ENCODE measurements at places on chromosomes 3 and 15.

GRCh38 chr3:158789592-158789991, 12.3 kb upstream of the MFSD1 start:
- DNase-seq = peak; percentile 43

GRCh38 chr3:2525968-2526367, 427.3 kb downstream of the CNTN4 start:
- no peak for DNase-seq

DNA sequence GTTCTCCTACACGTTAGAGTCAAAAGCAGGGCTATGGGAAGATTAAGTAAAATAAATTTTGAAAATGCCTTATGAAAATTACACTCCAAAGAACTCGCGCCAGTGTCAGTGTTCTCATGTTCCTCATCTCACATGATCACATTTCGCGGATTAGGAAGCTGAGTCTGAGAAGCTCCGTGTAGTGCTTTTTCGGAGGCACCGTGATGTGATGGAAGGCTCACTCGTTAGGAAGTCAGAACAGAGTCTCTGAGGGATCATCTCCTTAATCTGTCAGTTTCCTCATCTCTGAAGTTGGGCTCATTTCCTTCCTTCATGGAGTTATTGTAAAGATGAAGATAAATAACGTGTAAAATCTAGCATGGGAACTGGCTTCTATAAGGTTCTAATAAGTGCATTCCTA, 3.2 kb downstream of the ADIPOQ start:
- no peak for DNase-seq

GRCh38 chr3:3631114-3631513, 168.1 kb upstream of the LRRN1 start:
- no peak for DNase-seq

GRCh38 chr3:71578054-71578751, 5.3 kb downstream of the FOXP1 start:
- no peak for DNase-seq

- DNase-seq = no peak
Observed at GRCh38 chr15:48449734-48450133, 118.5 kb downstream of the DUT start.

GRCh38 chr3:47772047-47772446, 9.6 kb downstream of the SMARCC1 start:
- no peak for DNase-seq

- no peak for DNase-seq
Observed at GRCh38 chr15:74580538-74581350, 34.9 kb upstream of the CLK3 start.

- DNase-seq = no peak
Observed at GRCh38 chr3:98501270-98501669, 3.8 kb downstream of the OR5K2 start.

GRCh38 chr3:194064380-194065332, 71.3 kb upstream of the HES1 start:
- DNase-seq = no peak

- no peak for DNase-seq
Observed at GRCh38 chr3:38687321-38687720, 37.8 kb upstream of the SCN5A start.

DNA sequence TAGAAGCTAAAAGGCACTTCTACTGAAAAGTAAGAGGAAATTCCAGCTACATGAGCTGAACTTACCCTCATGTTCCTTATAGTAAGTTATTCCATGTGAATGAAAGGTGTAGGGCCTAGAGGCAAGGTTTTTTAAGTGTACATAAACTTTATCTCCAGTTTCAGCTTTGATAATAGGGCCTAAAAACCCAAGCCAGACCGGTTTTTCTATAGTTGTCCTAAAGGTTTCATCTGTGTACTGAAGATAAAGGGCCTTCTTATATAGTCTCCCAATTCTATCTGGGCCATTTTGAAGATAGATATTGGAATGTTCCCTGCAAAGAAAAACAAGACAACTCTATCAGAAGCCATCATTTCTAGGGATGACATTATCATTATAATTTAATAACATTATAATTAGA, 9.2 kb downstream of the CP start:
- no peak for DNase-seq

DNA sequence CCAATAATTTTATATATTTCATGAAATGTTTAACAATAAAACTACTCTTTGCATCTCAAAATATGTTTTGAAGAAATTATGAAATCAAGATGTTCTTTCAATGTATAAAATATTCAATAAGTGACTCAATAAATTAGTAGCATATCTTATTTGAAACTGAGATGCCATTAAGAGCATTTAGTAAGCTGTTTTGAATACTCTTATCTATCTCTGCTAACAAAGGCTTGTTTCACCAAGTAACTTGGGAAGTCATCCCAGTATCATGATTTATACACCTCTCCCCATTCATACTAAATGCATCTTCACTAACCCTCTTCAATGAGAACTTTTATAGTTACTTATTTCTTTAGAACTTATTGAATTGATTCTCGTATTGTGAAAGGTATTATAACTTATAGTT, 43.1 kb downstream of the TNIK start:
- no peak for DNase-seq

GRCh38 chr3:4356220-4356540, 53.0 kb downstream of the SETMAR start:
- DNase-seq = no peak

GRCh38 chr3:64187065-64187959, 38.0 kb downstream of the PRICKLE2 start:
- DNase-seq = peak; percentile 85

Data from MG63 (cell line).